ENCODE measurements at places on chromosomes 11 and 22.

DNA sequence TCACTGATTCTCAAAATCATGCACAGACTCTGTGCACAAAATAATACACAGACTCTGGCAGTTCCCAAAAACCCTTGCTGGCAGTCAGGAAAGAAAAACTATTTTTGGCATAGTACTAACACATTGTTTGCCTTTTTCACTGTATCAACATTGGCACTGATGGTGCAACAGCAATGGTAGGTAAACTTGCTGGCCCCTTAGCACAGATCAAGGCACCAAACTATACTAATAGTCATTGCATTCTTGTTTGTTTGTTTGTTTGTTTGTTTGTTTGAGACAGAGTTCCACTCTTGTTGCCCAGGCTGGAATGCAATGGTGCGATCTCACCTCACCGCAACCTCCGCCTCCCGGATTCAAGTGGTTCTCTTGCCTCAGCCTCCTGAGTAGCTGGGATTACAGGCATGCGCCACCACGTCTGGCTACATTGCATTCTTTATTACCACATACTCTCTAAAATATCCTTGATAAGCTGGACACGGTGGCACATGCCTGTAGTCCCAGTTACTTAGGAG is 81.0 kb upstream of the SLC6A5 start:
- no peak for DNase-seq

DNA sequence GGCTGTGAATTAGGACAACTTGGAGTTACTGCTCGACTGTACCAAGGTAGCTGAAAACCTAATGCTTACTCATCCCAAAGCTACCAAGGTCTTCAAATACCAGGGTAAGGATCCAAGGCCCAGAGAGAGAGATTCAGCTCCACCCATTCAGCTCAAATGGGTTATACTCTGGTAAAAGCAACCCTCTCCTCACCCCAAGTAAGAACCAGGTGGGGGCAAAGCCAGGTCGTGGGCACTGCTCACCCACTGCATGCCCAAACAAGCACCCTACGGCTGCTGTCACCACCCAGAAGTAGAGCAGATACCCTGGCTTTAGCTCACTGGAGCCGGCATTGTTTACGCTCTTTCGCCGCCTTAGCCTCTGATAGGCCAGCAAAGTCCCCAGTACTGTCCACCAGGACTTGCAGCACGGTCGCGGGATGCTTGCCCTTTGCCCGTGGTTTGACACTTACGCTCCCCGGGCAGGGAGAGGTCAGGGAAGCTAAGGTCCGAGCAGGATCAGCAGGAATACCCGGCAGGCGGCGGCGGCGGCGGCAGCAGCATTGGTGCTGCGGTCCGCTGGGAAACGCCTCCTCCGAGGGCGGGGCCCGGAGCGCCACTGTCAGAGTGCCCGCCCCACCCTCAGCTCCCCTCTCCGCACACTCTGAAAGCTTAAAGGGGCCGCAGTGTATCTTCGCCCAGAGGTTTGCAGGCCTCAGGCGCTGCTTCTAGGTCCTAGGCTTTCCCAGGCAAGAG is 19.6 kb downstream of the CKAP5 start:
- DNase-seq: peak; percentile 75

DNA sequence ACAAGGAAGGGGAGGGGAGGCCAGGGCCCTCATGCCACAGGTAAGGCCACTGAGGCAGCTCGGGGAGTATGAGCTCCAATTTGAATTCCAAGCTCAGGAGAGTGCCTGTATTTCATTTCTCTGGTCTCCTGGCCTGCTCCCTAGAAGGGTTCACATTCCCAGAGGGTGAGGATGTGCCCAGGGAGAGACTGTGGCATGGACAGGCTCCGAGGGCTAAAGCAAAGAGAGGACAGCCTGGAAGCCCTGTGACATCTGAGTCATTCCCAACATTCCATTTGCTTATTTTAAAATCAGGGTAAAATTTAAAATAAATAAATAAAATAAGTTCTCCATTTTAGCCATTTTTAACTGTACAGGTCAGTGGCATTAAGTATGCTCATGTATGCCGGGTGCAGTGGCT is 18.6 kb upstream of the FOLR1 start:
- DNase-seq: no peak

DNA sequence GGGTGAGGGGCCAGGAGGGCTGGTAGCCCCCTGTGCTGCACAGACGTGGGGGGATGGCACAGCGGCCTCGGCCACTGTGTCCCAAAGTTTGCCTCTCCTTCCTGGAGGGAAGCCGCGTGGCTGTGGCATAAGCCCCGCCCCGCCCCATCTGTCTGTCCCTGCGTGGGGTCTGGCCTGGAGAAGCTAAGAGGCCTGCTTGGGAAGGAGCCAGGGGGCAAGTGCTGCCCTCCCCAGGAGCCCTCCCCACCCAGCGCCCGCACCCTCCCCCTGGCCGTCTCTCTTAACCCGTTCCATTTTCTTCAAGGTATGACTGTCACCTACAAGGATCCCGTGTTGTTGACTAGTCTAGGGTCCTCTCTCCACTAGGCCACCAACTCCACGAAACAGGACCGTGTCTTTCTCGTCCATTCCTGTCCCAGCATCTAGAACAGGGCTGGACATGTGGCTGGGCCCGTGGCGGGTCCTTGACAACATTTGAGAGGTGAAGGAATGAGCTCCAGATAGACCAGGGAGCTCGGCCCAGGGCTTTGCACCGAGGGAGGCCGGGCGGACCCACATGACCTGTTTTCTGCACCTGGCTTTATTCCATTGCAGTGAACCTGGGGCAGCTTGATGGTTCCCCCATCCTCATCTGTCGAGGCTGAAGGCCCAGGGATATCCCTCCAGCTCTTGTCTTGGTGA is 428.0 kb downstream of the TBC1D22A start:
- no peak for DNase-seq

DNA sequence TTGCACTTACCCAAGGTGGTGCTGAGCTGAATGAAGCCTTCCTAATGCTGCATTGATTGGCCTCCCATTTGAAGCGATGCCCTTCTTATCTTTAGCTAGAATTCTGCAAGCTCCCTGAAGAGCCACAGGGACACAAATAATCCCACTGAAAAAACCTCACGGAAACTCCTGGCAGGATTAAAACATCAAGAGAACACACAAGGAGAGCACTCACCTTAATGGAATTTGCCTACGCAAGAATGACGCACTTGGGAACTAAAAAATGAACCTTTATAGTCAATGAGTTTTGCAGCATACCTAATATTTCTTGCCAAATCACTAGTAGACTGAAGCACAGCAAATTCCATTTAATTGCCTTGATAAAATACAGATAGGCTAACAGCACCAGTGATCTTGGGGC is 232.8 kb upstream of the UBASH3B start:
- no peak for DNase-seq

- DNase-seq: no peak
Measured at GRCh38 chr22:44383064-44383575, 70.4 kb upstream of the SHISAL1 start.

DNA sequence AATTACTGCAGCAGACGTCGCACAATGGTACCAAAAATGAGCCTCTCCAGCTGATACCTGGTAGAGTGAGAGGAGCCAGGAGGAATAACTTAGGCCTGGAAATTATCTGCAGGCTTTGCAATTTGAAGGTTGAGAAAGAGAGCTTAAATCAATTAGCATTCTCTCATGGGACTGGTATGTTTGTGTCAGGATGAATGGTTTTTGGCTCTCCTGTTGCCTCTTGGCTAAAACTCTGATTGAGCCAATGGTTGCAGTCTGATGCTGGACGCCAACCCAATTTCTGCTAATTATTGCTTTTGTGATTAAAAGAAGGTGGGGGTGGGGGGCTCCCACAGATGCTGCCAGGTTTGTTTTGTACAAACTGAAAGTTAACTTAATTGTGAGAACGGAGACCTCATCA is 12.5 kb upstream of the NELL1 start:
- no peak for DNase-seq

GRCh38 chr11:11028017-11028692 is 170.3 kb upstream of the ZBED5 start:
- DNase-seq: peak; percentile 30

DNA sequence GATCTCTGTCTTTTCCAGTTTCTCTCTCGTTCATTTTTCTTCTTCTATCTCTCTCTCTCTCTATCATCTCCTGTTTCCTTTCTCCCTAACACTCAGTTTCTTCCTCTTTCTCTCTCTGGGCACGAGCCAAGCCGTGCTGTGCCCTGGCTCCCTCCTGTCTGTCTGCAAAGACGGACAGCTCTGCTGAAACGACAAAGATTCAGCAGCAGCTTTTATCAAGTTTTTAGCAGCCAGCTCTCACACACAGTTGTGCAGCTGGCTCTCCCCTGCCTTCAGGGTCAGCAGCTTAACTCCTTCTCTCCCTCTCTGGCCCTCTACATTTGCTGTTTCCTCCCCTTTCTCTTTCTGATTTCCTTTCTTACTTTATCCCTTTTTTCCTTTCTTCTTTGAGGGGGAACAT is 352.0 kb upstream of the MPPED2 start:
- DNase-seq: no peak

DNA sequence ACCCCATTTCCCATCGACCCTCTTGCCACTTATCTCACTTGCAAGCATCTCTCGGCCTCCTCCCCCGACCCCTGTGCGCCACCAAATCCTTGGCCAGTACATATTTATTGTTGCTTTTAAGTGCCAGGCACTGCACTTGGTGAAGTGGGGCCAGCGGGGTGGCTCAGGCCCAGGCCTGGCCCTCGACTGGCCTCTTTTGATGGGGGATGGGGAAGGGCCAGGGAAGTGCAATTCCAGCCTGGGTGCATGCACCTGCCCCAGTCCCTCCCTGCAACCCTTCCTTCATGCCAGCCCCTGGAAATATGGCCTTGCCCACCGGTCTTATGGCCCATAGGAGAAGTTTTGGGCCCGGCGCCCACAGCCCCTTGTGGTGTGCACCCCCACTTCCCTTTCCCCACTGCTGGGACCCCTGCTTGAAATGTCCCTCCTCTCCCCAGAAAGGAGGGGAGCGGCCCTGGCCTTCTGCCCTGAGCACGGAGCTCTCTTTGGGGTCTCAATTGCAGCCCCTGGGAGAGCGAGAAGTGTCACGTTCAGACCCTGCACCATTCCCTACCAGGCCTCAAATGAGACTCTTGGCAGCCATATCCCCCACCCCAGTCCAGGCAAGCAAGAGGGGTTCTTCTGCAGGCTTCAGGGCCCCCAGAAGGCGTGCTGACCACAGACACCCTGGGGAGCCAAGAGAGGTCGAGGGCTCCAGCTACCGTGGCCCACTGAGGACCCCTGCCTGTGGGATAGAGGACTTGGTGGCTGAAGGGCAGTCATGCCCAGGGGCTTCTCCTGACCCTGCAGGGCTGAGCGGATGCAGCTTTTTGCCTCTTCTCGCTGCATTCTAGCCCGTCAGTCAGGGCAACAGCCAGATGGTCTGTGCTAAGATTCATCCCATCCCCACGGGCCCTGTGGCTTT is 961 bp downstream of the SUSD2 start:
- DNase-seq: no peak

- no peak for DNase-seq
Measured at GRCh38 chr22:45969414-45969799, 7.6 kb downstream of the WNT7B start.

DNA sequence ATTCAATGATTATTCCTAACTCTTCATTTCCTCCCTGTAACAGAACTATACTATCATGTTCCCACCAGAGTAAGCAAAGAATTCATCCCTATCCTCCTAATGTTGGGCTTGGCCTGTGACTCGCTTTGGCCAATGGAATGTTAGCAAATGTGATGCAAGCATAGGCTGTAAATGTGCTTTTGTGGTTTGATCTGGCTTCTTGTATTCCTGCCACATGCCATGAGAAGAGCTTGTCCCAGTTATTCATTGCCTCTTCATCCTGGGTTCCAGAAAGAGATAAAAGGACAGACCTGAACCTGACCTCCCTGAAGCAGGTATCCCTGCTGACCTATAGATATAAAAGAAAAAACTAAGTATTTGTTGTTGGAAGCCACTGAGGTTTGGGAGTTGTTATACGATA is 51.0 kb downstream of the SYTL2 start:
- no peak for DNase-seq

DNA sequence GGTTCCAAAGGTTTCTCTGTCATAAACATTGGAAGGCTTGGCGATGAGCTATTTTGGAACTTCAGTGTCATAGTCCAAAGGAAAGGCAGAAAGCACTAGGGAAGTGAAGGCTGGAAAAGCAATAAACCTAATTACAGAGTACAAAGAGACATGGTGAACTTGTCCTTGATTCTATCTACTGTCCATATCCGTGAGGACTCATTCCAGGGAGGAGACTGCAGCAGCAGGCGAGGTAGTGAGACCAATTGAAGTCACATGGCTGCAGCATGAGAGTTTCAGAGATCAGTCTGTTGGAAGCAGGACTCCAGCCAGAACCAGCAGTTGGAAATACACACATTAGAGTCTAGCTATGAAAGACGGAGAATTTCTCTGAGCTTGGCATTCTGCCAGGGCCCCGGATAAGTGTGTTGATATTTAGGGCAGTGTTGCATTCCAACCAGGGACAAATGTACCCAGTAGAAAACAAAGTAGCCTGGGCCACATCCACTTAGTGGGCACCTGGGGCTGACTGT is 54.1 kb upstream of the ARHGAP42 start:
- no peak for DNase-seq

- DNase-seq: no peak
Measured at GRCh38 chr11:28139841-28140415, 31.7 kb downstream of the METTL15 start.

- DNase-seq: peak; percentile 44
Measured at GRCh38 chr22:48141301-48141700, 1378.9 kb downstream of the TBC1D22A start.
